Tibial nerve (tissue), 4 donors: ENCODE measurements at places on chromosomes 3 and 15. TPM values are rescaled to one million over a fixed set of nuclear protein-coding genes. Genes with fewer than 3 reads are reported as not detected.

- DNase-seq, result no peak
Observed at GRCh38 chr3:157190380-157190872, 30.5 kb upstream of the CCNL1 start.

DNA sequence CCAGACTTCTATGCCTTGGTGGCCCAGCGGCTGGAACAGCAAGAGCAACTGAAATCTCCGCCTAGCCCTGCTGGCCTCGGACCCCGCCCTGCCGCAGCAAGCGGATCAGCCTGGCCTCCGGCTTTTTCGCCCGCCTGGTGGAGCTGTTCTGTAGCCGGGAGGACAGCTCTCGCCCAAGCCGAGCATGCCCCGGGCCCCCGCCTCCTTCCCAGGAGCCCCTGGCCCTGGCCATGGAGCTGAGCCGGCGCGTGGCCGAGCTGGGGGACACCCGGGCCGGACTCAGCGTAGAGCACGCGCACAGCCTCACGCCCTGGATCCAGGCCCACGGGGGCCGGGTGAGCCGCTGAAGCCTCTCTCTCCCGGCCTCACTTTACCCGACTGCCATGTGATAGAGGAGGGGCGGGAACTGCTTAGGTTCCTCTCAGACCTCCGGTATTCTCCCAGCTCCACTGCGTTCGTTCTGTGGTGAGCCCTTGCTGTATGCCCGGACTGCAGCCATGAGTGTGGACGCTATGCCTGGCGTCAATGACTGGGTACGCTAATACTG, 24.1 kb upstream of the MRPL3 start:
- no peak for DNase-seq

GRCh38 chr3:13083898-13084297, 10.7 kb upstream of the IQSEC1 start:
- no peak for DNase-seq

DNA sequence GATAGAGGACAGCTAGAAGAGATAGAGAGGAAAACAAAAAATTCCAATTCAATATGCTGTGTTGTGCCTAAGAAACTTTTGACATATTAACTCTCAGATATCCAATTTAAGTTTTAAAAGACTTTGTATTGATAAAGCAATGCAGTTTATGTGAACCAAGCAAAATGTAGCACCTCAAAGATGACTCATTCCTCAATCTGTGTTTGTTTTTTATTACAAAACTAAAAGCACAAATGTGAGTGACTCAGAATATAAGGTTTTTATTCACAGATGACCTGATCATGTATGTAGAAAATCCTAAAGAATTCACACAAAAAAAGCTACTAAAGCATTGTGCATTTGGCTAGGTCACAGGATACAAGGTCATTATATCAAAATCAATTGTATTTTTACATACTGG, 11.1 kb downstream of the HCLS1 start:
- no peak for DNase-seq

The ACAA1 gene
- 63.9 TPM for total RNA-seq

The CCR8 gene
- total RNA-seq, result not detected
